SW480 (cell line): ENCODE measurements at places on chromosomes 2 and 18.

DNA sequence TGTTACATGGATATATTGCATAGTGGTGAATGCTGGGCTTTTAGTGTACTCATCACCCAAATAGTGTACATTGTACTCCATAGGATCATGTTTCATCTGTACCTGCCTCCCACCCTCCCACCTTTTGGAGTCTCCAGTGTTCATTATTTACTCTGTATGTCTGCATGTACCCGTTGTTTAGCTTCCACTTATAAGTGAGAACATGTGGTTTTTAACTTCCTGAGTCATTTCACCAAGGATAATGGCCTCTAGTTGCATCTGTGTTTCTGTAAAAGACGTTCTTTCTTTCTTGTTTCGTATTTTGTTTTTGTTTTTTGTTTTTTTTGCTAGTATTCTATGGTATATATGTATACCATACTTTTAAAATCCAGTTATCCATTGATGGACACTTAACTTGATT lies 107.5 kb downstream of the MSTN start:
- DNase-seq: no peak

DNA sequence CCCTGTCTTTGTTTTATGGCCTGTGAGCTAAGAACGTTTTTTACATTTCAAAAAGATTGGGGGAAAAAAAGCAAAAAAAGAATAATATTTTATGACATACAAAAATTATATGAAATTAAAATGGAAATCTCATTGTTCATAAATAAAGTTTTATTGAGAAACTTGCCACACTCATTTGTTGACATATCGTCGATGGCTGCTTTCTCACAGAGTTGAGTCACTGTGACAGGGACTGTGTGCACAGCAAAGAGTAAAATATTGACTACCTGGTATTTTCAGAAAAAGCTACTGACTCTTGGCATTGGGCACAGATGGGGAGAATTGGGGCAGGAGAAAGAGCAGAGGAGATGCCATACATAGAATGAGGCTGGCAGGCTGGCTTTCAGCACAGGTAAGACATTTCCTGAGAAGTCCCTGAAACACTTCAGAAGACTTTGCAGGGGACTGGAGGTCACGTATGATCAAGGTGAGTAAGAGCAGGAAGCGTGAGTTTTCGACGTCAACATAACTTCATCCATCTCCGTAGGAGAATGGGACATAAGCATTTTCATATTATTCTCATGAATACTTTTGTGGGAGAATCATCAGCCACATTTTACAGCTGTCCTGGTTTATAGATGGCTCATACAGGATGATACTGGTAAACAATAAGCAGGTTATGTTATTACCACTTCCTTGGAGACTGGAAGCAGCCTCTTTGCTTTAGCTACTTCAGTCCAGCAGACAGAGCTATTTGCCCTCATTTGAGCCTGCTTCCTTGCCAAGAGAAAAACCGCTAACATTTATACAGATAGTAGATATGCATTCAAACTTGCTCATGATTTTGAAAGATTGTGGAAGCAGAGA lies 32.5 kb upstream of the PUM2 start:
- peak; percentile 34 for DNase-seq

GRCh38 chr2:230797515-230798495 lies 66.9 kb upstream of the ITM2C start:
- no peak for DNase-seq

DNA sequence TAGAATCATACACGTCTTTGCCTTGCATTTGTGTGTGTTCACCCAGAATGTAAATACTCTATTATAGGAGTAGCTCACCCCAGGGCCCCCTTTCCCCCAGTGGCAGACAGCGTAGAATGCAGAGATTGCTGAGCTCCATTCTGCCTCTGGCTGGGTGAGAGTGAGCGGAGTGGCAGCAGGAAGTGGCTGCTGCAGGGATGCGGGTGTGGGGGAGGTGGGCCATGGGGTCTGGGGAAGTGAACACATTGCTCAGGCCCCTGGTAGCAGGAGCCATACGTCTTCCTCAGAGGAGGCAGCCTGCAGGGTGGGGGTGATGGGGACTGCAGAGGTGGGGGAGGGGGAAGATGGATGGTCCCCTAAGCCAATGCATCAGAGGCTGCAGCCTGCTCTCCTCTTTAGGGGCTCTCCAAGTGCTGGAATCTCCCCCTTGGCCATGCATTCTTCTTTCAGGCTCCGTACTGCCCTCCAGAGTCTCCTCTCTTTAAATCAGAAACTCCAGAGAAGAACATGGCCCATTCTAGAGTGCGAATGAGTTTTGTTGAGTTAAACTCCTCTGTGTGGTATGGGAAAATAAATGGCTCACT lies 72.2 kb downstream of the CELF4 start:
- DNase-seq: no peak

DNA sequence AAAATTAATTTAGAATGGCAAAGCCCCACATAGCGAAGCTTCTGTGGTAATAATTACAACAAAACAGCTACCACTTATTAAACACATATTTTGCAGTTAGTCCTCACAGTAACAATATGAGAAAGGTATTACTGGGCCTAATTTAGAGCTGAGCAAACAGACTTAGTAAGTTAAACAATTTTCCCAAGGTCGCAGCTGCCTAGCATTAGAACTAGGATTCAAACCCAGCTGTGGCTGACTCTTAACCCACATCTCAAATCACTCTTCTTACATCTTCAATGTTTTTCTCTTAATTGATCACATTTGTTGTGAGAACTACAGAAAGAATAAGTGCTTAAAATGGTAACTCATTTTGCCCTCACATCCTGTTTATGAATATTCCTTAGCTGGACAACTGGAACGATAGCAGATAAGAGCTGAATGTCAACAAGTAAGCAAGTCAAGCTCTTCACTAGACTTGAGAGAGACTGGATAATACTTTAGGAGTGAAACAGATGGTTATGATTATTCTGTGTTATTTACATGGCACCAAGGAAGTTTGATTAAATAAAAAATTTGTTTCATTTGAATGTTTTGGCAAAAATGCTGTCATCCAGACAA lies 59.4 kb upstream of the TMEM17 start:
- no peak for DNase-seq

- no peak for DNase-seq
Measured at GRCh38 chr18:25103468-25104155, 248.4 kb downstream of the ZNF521 start.

- no peak for DNase-seq
Measured at GRCh38 chr18:49562481-49563129, 748 bp downstream of the LIPG start.

- no peak for DNase-seq
Measured at GRCh38 chr2:236728916-236729670, 159.5 kb downstream of the ACKR3 start.

- no peak for DNase-seq
Measured at GRCh38 chr18:48787203-48788151, 163.3 kb downstream of the SMAD7 start.

- DNase-seq: no peak
Measured at GRCh38 chr2:38850045-38850444, 25.7 kb downstream of the DHX57 start.

DNA sequence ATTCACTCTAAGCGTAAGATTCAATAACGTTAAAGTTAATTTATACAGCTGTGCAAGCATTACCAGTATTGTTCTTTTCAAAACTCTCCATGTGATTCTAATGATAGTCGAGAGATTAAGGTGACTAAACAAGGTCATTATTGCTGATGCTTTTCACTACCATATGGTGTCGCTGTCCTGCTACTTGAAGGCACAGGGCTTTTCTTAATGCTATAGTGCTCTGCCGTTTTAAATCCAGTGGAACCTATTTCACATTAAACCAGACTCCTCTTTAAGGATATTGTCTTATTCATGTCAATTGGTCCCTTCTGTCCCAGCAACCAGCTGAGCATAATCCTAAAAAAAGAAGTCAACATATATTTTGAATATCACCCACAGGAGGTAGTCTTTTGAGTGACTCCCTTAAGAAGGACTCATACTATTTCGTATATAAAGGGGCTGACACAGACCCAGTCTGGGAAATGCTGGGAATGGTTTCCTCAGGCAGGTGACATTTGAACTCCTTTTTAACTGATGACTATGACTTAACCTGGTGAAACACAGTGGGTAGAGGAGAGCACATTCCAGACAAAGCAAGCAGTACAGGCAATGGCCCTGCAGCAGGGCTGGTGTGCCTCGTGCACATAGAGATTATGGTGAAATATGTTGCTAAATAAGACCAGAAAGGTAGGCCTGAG lies 53.9 kb upstream of the CYTIP start:
- peak; percentile 69 for DNase-seq

GRCh38 chr2:156077041-156077742 lies 255.3 kb downstream of the NR4A2 start:
- DNase-seq: no peak

DNA sequence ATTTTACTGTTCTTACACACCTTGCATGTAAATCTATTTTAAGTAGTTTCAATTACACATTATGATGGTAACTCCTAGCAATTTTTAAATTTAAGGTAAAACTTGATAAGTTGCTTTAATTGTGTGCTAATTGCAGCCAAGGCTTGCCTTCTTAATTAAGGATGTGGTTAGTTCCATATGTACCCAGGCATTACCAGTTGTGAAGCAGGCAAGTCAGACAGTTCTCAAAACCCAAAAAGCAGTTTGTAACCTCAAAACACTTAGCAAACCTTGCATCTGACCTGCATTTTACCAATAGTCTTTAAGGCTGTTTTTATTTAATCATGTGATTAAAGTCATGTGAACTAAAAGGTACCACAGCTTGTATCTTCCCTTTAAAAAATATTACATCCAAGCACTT lies 1159.4 kb downstream of the DSC3 start:
- DNase-seq: no peak

GRCh38 chr2:183597841-183598240 lies 473.6 kb downstream of the NUP35 start:
- DNase-seq: no peak

DNA sequence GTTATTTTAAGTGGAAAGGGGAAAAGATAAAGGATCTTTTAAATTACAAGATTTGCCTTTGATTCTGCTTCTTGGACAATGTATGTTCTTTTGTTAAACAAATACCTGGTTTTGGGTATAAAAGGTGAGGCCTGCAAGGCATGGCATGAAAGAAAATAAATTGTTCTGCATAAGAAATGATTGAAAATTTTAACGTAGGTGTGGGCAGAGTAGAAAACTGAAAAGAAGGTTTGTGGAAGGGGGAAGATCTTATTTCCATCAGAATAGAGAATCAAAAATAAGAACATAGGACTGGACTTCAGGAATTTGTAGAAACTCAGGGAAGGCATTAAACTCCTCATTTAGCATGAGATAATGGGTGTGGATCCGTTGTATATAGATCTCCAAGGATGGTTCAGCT lies 153.1 kb downstream of the SETBP1 start:
- no peak for DNase-seq

GRCh38 chr18:10318691-10318970 lies 135.8 kb upstream of the APCDD1 start:
- no peak for DNase-seq

DNA sequence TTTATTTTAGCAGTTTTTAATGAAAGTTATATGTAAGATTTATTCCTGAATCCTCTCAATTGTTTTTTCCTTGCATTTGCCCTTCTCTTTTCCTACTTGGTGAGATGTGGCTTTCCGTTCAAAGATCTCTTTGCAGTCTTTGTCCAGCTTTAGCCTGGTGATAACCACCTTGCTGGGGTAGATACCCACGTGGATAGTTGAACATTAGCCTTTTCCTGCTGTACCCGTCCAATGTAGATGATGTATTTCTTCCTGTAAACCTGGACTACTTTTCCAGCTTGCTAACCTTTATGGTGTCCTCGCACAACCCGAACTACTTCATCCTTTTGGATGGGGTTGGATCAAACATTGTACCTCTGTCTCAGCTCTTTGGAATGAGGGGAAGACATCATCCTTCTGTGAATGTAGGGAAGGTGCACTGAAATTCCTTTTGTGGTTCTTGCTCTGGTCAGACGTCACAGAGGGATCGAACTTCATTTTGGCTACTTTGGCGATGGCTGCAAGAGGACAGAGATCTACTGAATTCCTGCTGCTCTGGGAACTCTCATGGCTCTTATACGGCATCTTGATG lies 293.2 kb upstream of the EPAS1 start:
- DNase-seq: no peak

GRCh38 chr18:46337271-46337670 lies 233.1 kb downstream of the HAUS1 start:
- DNase-seq: no peak

DNA sequence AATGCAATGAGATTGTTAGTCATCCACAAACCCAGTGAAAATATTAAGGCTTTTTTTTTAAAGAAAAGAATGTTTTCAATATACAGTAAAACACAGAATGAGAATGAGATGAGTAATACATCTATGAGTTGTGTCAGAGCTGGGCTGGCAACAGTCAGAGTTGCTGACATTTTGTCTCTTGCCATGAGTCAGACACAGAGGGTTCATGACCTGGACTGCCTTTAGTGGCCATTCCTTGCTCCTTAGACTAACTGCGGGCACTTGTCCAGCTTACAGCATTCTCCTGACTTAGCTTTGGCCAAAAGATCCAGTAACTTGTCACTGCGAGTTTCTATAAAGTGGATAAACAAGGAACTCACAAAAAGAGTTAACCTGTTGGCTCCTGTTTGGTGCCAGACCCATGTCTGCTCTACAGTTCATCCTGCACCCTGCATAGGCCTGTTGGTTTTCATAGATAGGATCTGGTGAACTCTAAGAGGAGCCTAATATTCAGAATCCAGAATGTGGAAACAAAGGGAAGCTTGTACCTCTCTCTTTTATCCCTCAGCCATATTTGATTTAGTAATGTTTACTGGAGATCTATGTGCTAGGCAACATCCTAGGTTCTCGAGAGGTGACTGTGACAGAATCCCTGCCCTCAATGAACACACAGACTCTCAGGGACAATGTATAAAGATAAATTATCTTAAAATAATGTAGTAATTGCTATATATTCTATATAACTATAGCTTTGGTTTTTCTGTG lies 391.5 kb upstream of the VWC2L start:
- DNase-seq: no peak

DNA sequence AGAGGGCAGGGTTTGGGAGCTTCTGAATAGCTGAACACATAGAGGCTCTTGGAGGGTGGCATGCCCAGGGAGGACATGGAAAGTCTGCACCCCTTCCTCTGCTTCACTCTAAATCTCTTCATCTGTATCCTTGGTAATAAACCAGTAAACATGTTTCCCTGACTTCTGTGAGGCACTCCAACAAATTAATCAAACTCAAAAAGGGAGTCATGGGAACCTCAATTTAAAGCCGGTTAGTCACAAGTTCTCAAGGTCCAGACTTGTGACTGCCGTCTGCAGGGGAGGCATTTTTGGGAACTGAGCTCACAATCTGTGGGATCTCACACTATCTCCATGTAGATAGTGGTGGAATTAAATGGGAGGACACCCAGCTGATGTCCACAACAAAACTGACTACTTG lies 33.1 kb upstream of the STON1 start:
- DNase-seq: no peak

DNA sequence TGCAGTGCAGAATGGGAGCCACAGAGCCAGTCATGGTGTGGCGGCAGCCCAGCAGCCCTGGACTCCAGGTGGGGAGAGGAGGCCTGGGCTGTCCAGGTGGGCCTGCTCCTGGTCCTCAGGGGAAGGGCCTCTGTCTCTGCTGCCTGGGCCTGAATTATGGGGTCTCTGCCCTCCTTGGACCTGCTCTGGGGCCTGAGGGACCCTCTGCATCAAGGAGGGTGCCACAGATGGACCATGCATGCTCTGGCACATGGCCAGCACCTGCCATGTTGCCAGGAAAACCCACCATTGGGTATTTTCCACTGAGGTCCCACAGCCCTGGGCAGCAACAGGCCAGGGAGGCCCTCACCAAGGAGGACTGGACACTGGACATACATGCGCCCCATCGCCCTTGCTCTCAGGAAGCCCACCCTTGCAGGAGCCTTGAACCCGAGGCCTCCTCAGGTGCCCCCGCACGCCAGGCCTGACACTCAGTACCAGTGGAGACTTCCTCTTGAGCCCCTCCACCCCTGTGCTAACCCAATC lies 107.1 kb downstream of the NDUFA10 start:
- DNase-seq: no peak
